Stimulated activated CD8-positive, alpha-beta memory T cell treated with anti-CD3 and anti-CD28 coated beads, Interleukin-2, amount 100 ng/mL, for 1 hour (primary cell): ENCODE measurements at places on chromosomes 4 and X.

DNA sequence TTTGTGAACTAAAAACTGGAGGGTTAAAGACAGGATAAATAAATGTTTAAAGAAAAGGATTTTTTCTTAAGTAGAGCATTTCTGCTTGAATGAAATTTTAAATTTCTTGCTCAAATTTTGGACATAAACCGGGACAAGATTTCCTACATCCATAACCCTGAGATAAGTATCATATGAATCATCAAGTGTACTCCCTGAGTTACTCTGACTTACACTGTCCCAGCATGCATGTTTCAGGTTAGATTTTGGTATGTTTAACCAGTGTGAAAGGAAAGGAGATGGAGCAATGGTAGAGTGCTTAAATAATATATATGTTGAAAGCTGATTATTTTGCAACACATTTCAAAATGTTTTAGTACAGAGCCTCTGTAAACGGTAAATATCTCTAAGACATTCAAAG lies 175.2 kb downstream of the ADGRL3 start:
- no peak for DNase-seq

- DNase-seq: no peak
Measured at GRCh38 chrX:150983521-150984168, 510 bp downstream of the HMGB3 start.

- no peak for DNase-seq
Measured at GRCh38 chr4:73405138-73405537, 1.1 kb downstream of the ALB start.

DNA sequence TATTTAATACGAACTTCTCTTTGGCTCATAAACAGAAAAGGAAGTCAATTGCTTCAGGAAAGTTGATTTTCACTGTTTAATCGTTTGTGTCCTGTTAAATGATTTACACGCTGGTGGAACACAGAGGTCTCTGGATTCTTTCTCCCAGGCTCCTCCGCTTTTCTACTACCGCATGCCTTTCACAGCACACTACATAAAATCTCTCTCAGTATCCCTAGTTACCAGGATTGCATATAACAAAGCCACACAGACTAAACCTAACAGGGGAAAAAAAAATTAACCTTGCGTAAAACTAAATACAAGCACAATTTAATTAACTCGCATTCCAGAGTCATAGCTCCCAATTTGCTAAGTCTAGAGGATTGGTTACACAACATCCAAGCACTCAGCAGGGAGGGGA lies 133.9 kb downstream of the CORIN start:
- no peak for DNase-seq

GRCh38 chrX:47497271-47497888 lies 14.4 kb upstream of the ZNF41 start:
- no peak for DNase-seq

GRCh38 chrX:43876680-43877079 lies 5.6 kb downstream of the MAOB start:
- DNase-seq: no peak

DNA sequence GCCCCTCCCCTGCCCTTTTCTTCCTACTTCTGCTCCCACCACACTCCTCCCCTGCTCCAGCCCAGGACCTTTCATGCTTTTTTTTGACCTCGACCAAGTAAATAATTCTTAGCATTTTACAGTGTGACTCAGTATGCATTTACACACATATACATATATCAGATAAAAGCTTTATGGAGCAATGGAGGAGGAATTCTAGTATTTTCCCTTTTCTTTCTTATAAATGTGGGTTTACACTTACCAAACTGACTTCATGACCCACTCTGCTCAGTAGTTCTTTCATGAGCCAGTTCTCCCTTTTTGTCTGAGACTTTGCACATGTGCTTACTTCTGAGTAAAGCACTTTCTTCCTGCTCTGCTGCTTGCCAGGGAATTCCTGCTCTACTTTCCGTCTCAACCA lies 111.8 kb upstream of the H2AZ1 start:
- no peak for DNase-seq

GRCh38 chr4:126058596-126058995 lies 743.8 kb downstream of the FAT4 start:
- no peak for DNase-seq

- DNase-seq: no peak
Measured at GRCh38 chr4:26311633-26312032, 9.2 kb upstream of the RBPJ start.

GRCh38 chr4:95830651-95831050 lies 9.2 kb upstream of the PDHA2 start:
- no peak for DNase-seq

GRCh38 chrX:30183554-30183953 lies 31.8 kb upstream of the MAGEB2 start:
- no peak for DNase-seq

DNA sequence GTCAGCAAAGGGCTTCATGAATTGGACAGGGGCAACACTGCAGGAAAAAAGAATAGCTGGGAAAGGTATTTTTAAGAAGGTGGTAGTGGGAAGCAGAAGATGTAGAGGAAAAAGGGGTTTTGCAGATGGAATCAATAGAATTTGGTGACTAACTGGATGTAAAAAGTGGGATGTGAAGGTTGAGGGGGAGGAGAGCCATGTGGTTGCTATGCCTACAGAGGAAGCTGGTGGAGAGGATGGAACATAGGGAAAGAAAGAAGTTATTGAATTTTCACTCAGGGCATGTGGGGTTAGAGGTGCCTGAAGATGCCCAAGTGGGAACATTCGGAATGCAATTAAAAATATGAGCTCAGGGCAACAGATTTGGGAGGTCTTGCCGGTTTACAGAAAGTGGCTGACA lies 33.0 kb downstream of the REELD1 start:
- DNase-seq: no peak

- DNase-seq: no peak
Measured at GRCh38 chr4:100799761-100800539, 282.1 kb upstream of the EMCN start.

DNA sequence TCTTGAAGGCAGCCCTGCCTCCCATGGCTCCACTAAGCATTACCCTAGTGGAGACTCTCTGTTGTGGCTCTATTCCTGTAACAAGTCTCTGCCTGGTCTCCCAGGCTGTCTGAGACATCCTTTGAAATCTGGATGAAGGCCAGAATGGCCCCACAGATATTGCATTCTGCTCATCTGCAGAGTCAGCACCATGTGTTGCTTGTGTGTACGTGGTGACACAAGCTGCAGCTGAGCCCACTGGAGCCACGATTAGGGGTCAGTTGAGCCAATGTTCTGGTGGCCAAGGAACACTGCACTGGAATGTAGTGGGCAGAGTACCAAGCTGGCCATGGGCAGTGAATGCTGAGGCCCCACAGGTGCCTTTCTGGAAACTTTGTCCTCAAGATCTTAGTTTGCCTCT lies 29.2 kb downstream of the GRID2 start:
- no peak for DNase-seq

DNA sequence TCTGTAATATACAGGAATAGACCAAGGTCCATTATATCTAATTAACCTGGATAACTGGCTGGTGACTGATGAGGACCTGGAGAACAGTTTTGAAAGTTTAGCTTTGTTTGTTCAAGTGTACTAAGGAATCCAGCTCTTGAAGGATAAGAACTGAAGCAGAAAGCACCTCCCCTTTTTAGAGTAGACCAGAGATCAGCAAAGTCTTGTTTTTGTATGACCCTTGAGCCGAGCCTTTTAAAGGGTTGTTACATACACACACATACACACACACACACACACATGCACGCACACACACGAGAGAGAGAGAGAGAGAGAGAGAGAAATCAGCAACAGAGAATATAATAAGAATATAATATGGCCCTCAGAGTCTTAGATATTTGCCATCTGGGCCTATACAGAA lies 13.0 kb downstream of the MOSPD2 start:
- no peak for DNase-seq

DNA sequence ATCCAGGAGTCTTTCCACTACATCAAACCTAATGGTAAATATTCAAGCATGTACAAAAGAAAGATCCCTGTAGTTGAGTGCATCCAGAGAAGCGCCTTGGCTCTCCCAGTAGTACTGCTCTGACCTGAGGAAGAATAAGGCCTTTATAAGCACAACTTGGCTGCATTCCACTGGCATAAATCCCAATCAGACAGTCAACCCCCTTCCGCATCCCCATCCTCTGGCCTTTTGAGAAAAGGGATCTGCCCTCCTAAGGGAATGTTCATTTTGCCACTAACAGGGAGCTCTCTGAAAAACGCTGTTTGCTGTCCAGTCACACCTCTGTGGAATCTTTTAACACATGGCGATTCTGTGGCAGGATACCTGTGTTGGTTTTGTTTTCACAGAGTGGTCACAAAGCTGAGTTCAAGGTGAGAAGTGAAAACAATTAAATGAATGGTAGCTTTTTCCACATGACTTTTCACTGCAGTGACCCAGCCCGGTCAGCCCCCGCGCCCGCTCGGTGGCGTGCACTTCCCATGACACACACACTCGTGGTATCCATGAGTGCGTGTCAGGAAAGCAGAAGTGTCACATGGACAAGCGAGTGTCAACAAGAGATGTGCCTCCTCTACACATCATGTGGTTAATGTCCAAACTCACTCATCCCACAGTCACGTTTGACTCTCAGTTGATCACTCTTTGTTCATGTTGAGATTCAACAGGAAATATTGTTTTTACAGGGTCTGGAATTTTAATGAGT lies 112.2 kb upstream of the ENPP6 start:
- DNase-seq: no peak

- no peak for DNase-seq
Measured at GRCh38 chrX:49257074-49257790, 7.3 kb downstream of the FOXP3 start.

DNA sequence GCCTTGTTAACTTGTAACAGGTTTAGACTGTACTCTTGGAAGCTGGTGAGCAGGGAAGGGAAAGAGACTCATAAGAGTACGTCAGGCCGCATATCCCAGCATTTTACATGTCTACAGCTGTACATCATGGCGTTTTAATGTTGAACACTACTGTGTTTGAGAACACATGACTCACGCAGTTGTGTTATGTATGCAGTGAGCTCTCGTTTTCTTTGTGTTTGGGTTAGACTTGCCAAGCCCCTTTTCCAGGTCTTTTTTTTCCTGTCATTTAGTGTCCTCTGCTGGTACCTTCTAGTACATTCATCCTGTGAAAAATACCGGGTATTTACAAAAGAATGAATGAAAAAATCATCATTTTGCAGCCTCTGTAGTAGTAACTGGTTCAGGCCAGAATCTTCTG lies 35.3 kb downstream of the SMS start:
- no peak for DNase-seq

DNA sequence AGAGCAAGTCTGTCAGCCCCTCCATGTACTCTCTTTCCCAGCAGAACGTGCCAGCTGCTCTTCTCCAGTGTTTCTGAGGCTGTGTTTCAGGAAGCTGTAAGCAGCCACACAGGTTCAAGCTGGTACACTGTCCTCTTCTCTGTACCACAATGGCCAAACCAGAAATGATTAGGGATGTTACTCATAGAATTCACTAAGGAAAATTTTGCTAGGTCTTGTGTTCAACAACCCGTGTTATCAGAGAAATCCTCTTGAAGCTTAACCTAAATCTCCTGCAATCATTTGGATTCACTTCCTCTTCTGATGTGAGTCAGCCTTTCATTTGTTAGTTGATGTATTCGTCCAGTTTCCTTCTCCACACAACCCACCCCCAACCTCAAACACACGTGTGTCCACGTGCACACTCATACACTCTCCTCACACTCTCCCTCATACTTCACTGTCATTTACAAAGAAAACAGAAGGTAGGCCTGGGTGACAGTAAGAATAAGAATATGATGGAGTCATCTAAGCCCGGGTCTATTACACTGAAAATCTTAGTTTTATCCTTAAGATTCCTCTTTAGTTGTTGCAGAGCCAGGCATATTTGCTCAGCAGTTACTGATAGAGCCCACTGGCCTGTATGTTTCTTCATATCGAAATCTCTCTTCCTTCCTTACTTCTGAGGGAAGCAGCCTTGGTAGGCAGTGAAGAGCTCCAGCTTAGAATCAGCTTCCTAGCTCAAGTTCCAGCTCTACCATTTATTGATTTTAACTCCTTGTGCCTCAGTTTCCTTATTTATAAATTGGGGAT lies 63.4 kb downstream of the DCUN1D4 start:
- DNase-seq: no peak

DNA sequence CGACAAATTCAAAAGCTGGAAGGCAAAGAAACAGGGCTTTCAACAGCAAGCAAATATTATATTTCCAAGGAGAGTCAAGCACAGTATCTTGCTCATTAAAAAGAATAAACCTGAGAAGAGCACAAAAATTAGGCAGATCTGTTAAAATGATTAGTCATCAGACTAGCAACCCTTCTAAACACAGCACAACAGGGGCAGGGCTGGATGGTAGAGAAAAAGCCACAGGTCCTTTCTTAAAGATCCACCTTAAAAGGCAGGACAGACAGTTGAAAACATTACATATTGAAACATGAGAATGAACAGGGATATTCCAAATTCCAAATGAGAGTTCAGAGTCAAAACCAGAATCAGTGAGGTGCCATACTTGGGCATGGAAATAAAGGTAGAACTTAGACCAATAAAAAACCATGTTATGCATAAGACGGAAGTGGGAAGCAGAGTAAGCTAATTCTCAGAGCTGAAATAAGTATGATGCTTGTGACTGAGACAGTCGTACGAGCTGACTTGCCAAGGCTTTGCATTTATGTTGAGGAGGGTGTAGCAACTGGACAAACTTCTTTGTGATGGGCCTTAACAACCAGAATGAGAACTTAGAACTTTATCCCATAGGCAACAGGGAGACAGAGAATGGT lies 126.9 kb upstream of the FAM9B start:
- DNase-seq: no peak

DNA sequence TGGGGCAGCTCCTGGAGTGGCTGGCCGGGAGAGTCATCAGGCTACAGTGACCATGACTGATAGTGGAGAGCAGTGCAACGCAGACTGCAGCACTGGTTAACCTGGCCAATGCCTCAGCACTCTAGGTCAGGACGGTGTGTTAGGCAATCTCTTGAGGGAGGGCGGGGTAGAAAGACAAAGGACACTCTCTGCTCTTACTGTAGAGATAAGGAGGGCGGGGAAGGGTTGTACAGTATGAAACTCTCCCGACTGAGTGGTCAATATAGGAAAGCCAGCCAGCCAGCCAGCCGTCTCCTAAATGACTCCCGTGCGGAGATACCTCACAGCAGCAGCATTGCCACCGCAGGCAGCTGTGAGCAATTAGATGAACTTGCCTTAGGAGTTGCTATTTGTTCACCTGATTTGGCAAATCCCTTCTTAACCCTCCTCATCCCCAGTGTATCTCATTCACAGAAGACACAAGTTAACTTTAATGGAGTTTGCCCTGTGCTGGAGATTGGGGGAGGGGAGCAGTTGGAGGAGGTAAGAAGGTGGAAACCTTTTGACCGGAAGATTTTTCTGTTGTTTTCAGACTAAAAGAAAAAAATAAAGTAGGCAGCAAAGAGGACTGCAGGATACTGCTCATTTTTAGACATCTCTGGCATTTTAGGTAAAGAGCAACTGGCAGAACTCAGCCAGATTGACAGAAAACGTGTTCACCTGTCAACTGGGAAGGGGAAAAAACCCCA lies 330.5 kb downstream of the HNRNPD start:
- DNase-seq: no peak

- DNase-seq: no peak
Measured at GRCh38 chr4:113293043-113293560, 243.6 kb downstream of the ANK2 start.
